ENCODE measurements at places on chromosomes 13 and 19.

DNA sequence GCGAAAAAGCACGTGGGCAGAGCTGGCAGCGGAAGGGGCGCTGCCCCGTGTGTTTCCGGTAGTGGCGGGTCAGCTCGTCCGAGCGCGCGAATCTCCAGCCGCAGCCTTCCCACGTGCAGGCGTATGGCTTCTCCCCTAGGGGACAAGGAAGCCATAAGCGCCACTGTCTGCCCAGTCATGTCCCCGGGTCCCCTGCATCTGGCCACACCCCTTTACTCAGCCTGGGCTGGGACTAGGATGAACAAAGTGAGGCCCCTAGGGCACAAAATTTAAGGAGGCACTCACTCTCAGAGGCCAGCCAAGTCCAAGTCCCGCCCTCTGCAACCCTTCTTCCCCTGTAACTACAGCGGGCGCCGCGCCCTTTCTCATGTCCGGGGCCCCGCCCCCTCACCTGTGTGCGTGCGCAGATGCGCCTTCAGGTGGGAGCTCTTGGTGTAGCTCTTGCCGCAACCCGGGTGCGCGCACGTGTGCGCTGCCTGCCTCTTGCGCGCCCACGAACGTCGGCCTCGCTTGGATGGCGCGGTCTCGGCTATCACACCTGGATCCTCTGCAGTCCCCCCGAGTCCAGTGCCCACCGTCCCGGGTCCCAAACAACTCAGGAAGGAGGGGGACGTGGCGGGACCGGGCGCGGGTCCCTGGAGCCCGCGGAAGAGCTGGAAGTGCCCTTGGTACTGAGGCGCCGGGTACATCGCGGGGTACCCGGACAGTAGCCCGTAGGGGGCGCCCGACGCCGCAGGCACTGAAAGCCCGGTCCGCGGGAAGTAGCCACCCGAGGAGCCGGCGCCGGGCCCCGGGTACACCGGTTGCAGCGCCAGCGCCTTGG is 1.9 kb downstream of the KLF1 start:
- DNase-seq: peak; percentile 91

DNA sequence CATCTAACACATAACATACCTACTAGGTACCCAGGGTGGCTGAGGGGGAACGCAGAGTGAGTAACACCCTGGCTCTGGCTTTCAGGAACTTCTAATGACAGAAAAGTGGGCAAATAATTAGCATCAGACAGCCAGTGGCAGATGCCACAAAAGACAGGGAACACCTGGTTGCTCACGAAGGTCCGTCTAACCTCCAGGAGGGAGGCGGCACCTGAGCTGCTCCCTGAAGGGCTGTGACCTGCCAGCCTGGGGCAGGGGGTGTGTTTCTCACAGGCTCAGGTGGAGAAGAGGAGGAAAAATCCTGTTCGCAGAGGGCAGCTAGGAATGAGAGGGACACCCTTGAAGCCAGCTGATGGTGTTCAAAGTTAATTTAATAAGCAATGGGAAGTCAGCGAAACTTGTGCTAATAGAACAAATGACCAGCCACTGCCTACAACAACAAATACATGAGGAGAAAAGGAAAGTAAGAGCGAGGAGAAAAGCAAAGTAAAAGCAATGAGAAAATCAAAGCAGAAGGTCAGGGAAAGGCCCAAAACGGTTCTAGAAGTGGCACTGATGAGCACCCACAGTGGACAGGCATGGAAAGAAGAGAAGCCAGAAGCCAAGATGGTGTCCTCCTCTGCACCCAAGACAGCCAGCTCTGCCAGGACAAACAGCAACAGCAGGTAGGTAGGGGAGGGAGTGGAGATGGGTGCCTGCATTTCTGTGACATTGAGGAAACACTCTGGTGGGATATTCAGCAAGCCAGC is 87.3 kb downstream of the STK24 start:
- no peak for DNase-seq

- no peak for DNase-seq
These were observed 5.1 kb downstream of the DNMT1 start for GRCh38 chr19:10189616-10190015.

- no peak for DNase-seq
These were observed 78.5 kb upstream of the NBEA start for GRCh38 chr13:34863360-34864135.

- DNase-seq: peak; percentile 37
These were observed 134.7 kb downstream of the MIPEP start for GRCh38 chr13:23754506-23754905.

DNA sequence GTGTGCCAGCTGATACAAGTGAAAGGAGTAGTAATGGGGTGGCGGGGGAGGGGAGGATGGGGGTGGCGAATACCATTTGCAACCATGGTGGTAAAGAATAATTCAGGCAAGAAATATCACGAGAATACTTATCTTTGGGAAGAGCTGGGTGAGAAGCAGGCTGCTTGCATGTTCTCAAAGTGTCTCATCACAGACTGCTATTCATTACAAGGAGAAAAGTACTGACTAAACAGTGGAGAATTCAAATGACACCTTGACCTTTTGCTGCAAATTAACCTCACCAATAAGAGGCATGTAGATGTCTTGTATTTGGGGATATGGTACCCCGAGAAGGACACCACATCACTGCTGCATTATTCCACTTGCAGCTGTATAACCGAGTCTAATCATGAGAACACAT is 585.7 kb upstream of the GPC6 start:
- no peak for DNase-seq

DNA sequence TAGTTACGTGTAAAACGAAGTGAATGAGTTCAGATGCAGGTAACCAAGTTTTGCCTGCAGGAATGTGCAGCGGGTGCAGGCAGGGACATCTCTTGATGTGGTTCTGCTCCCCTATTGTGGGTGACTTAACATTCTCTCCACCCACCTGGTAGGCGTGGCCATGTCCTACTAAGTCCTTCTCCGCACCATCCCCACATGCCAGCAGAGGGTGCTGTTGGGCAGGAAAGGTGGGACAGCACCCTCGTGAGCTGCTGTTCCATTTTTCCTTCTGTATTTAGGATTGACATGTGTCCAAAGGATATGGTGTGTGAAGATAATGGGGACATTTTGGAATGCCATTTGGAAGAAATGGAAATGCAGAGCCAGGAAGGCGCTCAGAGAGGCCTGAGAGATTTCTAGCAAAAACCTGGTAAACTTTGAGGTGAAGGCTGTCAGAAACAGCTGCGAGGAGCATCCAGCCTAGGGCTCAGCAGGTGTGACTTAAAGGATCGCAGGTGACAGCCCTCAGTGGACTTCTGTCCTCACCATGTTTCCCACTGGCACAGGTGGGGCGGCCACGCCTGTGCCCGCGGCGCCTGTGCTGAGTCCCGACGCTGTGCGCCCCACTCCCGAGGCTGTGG is 26.2 kb upstream of the MCF2L start:
- peak; percentile 93 for DNase-seq

- peak; percentile 45 for DNase-seq
These were observed at the start of gene FUT1 for GRCh38 chr19:48752496-48753365. Gene FUT1, minus strand, starts transcription at chr19:48752641. Its CDS starts 1,360 bp downstream, at chr19:48751281.

- no peak for DNase-seq
These were observed 932 bp downstream of the SLC35E1 start for GRCh38 chr19:16571283-16571682.

DNA sequence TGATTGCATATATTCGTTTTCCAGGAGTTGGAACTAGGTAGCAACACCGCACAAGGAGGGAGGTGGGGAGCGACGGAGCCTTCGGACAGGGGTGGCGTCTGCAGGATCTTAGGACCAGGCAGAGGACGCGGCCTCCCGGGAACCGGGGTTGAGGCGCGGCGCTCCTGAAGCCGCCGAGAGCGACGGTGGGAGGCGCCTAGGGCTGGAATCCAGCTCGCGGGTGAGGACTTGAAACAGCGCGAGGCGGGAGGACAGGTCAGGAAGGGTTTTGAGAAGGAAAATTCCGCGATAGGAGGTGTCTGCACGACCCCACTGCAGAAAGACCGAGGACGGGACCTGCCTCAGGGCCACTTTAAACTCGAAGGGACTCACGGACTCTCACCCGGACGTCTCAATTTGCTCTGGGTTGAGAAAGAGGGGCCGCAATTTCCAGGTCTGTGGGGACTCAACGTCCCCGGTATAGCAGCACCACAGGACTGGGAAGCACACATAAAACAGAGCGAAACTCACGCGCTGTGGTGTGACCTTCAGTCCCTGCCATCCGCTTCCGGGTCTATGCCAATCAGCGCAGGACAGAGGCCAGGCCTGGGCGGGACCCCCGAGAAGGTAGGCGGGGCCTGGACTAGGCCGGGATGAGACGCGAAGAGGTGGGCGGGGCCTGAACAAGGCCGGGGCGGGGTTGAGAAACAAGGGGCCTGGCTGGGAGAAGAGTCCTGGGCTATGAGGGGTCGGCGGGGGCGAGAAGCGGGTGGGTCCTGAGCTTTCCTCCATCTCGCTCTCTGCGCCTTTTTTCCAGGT is at the start of gene ZNF320:
Gene ZNF320, minus strand, starts transcription at position 498 of the 798 bp plus-strand sequence. CDS start 7,380 bp downstream, outside the sequence.
- peak; percentile 93 for DNase-seq

DNA sequence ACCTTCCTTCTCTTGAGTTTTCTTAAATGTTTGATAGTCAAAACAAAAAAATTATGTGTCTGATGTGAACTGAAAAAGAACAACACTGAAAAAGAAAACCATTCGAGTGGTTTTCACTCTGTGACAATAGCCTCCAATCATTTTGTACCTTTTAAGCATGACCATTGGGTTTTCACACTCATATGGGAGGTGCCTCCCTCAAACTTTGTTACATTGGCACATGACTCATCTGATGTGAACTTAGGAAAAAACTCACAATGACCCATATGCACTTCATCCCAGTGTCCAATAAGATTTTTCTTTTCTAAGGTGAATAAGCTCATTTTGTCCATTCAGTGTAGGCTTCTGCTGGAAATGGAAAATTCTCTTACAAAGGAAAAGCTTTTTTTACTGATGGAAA is 66.6 kb upstream of the XPO4 start:
- DNase-seq: no peak

GRCh38 chr13:44730099-44730498 is 154.0 kb upstream of the TSC22D1 start:
- no peak for DNase-seq

DNA sequence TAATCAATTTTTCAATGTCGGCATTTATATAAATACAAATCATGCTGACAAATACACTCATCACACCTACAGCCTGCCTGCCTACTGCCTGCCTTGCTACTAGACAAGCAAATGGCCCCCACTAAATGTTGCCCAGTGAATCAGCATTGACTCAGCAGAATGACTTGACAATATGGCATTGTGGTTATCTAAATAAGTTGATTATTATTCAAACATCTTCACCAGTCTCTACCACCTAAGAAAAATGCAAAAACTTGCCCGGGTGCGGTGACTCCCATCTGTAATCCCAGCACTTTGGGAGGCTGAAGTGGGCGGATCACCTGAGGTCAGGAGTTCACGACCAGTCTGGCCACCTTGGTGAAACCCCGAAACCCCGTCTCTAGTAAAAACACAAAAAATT is 296.1 kb downstream of the PCDH9 start:
- no peak for DNase-seq

DNA sequence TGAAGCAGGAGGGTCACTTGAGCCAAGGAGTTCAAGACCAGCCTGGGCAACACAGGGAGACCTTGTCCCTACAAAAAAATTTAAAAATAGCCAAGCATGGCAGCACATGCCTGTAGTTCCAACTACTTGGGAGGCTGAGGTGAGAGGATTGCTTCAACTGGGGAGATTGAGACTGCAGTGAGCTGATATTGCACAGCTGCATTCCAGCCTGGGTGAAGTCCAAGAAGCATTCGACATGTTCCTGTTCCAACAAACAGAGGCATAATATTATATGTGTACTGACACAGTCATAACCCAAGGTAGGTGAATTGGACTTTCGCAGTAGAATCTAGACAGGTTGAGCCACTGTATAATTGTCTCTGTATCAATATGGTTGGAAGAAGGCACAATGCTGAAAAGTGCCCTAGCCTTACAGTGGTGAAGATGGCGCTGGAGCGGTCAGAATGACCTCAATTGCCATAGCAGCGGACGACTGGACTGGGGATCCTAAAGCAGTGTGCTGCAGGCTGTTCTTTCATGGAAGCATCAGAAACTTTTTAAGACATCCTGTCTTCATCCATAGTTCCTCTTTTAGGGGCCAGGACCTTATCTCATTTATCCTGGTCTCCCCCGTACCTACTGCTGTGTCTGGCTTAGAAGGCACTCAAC is 112.0 kb upstream of the CLDN10 start:
- no peak for DNase-seq

DNA sequence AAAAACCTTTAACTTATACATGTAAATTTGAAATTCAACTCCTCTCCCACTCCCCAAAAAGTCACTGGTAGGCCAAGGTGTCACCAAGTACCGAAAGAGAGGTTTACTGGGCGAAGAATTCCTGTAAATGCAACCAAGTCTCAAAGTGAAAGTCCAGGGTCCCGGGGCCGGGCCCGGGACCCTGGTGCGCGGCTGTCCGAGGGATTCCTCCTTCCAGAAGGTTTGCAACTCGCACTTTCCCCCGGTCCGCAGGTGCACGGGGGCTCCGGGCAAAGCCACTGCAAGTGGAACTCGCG is 1.1 kb downstream of the STK24 start:
- DNase-seq: no peak

DNA sequence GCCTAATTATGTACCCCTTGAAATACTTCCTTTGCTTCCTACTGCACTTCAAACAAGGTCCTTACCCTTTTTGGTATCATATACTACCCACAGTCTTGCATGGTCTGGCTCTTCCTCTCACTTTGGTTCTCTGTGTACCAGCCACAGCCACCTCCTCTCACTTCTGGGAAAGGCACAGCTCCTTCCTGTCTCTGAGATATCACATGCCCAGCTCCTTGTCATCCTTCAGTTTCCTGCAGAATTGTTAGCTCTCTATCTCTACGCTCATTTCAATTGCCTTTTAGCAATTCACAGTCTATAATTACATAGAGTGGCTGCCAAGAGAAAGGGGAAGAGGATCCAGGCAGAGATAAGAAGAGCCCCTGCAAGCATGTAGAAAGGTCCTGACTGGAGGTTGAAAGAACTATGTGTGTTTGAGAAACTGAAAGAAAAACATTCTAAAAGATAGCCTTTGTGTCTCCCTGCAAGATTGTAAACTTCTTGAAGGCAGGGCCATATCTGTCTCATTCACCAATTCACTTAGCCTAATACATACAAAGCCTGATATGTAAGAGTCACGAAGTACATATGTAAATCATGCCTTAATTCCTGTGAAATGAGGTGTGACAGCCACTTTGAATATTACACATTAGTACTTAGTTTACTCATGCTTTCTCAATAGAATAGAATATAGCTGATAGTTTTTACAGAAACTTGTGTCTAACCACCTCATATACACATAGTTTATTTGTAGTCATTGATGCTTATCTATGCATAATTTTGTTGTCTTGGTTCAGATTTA is 933.1 kb downstream of the DIAPH3 start:
- no peak for DNase-seq

GRCh38 chr13:110457361-110457760 is 104.2 kb downstream of the RAB20 start:
- DNase-seq: no peak

- no peak for DNase-seq
These were observed 82.2 kb upstream of the CSNK1A1L start for GRCh38 chr13:37187621-37188020.

- no peak for DNase-seq
These were observed 483.7 kb downstream of the TSHZ3 start for GRCh38 chr19:30865511-30865910.

DNA sequence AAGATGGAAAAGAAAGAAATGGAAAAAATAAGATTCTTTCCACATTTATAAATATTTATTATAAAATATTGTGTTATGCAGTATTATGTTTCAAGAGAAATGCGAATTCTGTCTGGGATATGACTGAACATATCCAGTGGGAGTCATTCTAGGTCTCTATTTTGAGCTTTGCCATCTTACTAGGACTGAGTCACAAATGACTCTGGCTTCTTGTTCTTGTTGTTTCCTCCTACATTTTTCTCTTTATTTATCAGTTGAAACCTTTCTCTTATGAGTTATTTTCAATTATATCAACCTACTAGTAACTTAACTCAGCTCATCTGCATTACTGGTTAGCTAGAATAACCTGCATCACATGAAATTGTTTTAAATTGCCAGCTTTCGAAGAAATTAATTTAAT is 1247.3 kb downstream of the SLITRK1 start:
- no peak for DNase-seq
